Mammary epithelial cell (primary cell): ENCODE measurements at places on chromosomes 1 and 21.

GRCh38 chr1:79629414-79629813 lies 622.9 kb upstream of the ADGRL4 start:
- DNase-seq, result no peak

DNA sequence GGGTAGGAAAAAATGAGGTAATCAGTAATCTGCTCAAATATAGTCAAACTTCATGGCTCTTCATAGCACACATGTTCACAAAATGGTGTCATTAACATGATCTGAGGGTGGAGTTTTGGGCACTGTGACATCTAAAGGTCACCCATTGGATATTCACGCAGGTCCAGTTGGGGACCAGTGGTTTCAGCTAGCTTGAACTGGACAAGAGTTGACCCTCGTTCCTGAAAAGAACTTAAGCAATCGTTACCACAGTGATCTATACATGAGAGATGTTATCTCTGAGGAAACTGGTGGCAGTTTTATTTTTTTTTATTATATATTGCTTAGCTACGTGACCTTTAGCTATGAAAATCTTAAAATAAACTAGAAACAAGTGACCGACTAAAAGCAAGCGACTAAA lies 3.0 kb upstream of the OR2C3 start:
- DNase-seq, result no peak

- peak; percentile 42 for DNase-seq
Measured at GRCh38 chr1:154749078-154749760, 120.9 kb downstream of the KCNN3 start.

DNA sequence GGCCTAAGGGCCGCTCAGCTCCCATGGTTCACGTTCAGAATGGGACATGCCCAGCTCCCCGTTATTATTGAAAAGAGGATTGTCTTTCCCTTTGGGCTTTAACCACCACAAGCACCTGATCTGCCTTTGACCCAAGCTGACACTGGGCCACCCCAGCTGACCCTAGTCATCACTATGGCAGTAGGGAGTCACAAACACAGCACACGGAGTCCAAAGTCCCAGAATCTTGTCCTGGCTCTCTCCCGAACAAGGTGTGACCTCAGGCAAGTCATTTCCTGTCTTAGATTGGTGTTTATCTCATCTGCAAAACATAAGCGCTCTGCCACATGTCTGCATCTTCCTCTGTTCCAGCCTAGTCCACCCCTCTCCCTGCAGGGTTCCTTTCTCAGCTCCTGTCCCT lies 31.5 kb downstream of the IGFN1 start:
- no peak for DNase-seq

DNA sequence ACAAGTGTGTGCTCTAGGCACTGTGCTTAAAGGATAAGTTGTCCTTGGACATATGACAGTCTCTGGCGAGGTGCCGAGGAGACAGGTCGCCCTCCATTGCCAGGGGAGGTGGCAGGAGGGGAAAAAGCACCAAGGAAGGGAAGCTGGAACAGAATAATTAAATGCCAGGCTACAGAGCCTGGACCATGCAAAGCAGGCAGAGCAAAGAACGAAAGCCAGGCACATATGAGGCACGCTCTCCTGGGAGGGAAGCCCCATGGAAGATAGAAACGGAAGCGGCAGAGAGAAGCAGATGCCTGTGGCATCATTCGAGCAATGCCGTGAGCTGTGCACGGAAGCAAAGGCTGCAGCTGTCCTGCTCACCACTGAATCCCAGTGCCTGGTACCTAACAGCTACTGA lies 91.2 kb downstream of the JAK1 start:
- DNase-seq, result no peak

DNA sequence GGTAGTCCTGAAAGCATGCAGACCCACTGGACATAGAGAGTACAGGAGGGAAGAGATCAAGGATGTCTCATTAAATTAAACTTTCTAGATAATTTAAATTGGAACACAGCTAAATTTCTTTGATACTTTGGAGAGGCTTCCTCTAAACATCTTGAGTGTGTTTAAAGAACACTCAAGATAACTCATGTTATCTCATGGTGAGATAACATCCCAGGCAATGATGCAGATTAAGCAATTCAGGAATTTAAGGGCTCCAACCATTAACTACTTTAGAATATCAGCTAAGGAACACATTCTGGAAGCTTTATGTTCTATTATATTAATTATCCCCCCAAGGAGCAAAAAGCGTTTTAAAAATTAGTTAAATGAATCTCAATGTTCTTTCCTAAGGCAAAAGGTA lies 289.2 kb upstream of the RUNX1 start:
- no peak for DNase-seq

DNA sequence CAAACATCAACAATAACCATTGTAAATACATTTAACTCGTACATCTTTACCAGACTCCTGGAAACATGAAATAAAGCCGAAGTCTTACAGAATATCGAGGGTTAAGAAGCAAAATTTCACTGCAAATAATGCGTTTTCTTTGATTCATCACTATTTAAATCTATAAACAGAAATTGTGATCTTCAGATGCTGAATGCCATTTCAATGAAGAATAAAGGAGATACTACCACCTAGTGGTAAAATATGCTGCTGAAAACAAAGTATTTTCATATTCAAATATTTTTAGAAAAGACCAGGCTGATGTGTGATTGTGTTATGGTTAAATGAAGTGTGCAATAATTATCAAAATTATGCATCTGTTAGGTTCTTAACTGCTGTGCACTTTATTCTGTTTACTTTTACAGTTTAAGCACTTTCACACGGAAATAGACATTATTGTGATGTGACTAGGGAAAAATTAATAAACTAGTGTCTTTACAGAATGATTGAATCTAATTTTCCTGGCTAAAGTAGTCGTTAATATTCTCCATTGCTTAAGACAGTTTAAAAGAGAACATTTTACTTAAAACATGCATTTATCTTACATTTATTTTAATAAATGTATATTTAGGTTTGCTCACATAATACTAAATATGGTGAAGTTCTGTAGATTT lies 1093.1 kb downstream of the MRPL39 start:
- no peak for DNase-seq

- DNase-seq, result peak; percentile 59
Measured at GRCh38 chr1:52460694-52461093, 56.3 kb downstream of the PRPF38A start.

DNA sequence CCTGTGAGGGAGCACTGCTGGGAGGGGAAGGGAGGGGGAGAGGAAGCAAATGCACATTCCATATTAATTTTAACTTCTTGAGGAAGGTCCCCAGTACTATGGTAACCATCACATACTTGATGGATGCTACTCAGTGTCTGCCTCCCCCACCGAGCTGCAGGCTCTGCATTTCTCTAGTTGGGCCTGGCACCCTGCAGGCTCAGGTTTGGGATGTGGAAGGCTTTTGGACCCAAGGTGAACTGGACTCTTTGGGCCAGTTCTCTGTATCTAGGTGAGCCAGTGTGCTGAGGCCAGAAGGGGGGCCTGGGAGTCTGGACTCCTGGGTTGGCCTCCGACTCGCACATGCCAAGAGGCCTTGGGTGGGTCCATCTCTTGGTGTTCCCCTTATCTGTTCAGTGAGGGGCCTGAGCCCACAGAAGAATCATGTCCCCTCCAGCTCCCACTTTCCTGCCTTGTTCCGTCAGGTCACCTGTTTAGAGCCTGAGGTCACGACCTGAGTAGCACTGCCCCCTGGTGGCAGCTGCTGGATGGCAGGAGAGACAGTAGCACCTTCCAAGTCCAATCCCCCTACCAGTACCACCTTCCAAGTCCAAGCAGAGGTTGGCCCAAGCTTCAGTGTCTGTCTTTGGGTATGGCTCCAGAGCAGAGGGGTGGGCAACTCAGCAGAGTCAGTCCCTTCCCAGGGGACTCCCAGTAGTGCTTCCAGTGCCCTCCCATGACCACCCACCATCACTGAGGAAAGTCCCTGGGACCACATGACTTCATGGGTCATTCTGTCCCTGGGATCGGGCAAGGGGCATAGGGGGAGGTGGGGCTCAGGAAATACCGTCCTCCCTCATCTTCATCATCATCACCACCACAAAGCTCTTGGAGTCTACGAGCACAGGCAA lies 241.8 kb downstream of the TRABD2B start:
- DNase-seq, result no peak

DNA sequence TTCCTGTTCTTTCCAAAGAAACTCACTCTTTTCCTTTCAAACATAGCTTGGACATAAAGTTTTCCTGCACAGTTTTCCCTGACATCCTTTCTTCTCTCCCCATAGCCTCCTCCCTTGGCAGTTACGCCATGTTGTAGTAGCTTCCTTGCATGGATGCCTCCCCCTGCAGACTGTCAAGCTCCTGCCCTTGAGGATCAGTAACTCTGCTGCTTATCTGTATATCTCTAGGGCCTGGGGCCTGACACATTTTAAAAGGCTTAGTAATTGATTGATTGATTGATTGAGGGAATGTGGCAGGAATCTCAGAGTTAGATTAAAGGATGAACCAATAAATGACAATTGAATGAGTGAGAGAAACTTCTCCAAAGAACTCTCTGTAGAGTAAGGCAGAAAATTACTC lies 143.7 kb downstream of the NEK7 start:
- no peak for DNase-seq

- peak; percentile 66 for DNase-seq
Measured at GRCh38 chr1:114756949-114757454, 782 bp downstream of the CSDE1 start.

DNA sequence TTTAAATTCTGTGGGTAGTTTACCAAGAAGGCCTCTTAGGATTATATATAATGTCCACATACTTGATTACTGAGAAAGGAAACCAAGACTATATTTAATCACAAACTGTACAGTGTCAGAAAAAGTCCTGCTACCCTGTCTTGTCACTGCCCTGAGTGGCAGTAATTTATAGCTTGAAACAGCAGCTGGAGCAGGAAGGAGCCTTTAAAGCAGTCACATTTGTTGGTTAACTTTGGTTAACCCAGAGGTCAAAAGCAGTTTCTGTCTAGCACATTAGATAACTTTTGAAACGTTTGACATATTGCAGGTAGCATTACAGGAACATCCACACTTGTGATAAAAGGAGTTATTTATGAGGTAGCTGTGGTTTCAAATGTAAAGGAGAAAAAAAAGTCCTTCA lies 161.7 kb downstream of the ROR1 start:
- DNase-seq, result no peak

GRCh38 chr1:100164702-100165101 lies 13.4 kb downstream of the LRRC39 start:
- DNase-seq, result no peak
